ENCODE measurements at places on chromosomes 5 and 9.
A peak's percentile ranks its signal among the peaks of the same experiment; 100 is the strongest.

DNA sequence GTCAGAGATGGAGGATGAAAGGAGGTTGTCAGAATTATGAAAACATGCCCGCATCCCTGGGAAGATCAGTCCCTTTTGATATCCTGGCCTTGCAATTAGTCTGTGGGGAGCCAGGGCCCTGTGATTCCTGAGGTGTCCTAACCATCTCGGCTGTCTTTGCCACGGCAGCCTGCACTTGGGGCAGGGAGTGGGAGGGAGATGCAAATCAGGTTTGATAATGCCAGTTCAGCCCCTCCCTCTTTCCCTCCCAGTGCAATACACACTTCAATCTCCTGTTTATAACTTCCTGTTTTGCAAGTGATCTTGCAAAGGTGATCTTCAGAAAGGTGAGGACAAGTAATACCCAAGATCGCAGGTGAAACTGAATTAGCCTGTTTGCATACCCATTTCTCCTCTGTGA is 114.0 kb upstream of the ALDH1B1 start:
- DNase-seq: no peak

- no peak for DNase-seq
Measured at GRCh38 chr5:74289691-74290090, 350.8 kb downstream of the ENC1 start.

- no peak for DNase-seq
Measured at GRCh38 chr5:16582081-16582480, 34.7 kb downstream of the RETREG1 start.

GRCh38 chr5:142720641-142721271 is 34.9 kb upstream of the FGF1 start:
- DNase-seq: peak; percentile 43

- no peak for DNase-seq
Measured at GRCh38 chr5:100755435-100755834, 147.6 kb downstream of the ST8SIA4 start.

DNA sequence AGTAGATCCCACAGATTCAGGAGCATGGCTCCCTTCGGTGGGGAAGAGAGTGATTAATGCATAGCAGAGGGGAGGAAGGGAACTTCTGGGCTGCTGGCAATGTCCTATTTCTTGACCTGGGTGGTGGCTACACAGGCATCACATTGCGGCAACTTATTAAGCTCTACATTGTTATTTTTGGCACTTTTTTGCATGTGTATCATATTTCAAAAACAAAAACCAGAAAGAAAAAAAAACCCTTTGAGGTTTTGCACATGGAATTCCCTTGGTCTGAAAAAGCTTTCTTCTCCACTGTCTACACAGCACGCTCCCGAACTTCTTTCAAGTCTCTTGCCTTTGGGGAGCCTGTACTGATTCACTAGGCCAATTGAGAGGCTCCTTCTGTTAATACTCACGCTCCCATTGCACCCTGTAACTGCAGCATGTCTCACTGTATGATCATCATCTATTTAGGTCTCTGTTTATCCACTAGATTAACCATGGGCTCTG is 25.1 kb downstream of the CEMIP2 start:
- peak; percentile 67 for DNase-seq

DNA sequence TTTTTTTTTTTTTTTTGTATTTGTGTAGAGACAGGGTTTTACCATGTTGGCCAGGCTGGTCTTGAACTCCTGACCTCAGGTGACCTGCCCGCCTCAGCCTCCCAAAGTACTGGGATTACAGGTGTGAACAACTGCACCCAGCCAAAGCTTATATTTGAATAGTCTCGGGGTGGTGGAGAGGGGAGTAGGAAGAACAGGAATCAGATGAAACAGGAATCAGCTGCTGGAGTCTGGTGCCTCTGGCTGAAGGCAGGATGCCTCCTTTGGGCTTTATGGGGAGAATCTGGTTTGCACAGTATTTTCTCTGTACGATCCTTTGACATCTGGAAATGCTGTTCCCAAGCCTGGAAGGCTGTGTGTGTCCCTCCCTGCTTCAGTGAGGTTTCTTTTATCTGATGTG is 10.9 kb downstream of the C5orf52 start:
- DNase-seq: no peak

DNA sequence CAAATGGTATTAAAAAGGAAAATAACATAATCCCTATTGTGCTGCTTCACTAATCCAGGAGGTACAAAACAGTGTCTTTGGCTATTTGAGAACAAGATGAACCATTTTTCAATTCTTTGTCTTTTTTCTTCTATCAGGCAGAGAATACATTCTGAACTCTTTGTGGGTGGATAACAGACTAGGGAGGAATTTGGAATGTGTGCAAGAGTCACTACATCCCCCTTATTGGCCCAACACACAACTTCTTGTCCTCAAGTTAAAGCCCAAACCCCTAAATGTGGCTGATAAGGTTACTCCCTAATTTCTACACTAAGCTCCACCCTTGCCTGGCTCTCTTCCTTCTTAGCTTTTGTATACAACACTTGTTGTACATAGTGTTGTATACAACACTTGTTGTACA is 342.7 kb upstream of the RFX3 start:
- DNase-seq: peak; percentile 26

DNA sequence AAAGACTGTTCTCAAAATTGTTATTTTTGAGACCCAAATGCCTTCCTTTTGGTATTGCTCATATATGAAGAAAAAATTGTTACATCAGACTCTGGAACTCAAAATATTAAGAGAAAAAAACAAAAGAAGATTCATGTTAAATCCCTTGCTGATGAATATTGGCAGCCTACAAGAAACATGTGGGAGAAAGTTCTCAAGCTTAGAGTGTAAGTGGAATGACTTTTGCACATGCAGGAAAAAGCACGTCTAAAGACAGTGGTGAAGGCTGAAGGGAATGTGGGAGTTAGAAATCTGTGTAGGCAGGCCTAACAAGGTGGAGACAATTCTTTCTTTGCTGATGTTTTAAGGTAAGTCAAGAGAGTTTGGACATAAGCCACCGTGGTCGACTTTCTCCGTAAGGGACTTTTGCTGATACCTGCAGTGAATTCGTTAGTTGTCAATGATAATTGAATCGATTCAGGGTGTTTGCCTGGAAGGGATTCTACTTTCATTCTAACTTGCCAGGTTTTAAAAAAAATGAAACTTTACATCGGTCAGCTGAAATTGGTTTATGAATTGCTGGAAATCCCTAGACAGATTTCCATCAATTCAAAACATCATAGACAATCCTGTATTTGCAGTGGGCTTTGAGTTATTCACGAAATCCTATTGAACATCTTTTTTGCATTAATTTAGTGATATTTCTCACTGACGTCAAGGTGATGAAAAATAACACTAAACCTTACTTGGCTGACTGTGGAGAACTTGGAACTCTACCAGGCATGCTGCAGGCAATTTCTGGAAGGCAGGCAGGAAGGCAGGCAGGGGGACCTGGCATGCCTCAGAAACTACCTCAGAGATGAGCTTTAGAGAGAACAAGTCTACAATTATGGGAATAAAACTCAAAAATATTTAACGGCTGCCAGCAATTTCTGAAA is 359.1 kb upstream of the ADAMTSL1 start:
- peak; percentile 7 for DNase-seq

- DNase-seq: no peak
Measured at GRCh38 chr5:87916320-87916719, 352.3 kb downstream of the TMEM161B start.

DNA sequence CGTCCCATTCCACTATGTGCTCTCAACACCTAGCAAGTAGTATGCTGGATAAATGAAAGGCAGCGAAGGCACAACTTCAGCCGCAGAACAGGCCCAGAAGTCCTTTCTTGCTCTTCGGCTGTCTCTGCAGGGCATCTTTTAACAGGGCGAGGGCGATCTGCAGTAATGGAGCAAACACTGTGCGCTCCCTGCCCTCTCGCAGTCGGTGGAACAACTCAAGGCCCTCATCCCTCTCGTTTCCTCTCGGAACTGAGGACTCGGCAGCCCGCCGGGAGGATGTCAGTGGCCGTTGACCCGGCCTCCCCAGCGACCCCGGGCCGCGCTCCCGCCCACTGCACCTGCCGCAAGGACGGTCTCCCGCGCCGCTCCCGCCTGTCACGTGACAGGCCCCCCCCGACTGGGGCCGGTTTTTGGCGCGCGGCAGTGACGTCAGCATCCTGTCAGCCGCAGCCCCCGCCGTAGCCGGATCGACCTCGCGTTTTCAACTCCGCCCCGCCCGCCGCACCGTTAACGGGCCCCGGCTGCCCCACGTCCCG is 1.1 kb downstream of the ZNF367 start:
- DNase-seq: peak; percentile 77

GRCh38 chr5:55894135-55894534 is 43.0 kb downstream of the IL31RA start:
- DNase-seq: peak; percentile 17

DNA sequence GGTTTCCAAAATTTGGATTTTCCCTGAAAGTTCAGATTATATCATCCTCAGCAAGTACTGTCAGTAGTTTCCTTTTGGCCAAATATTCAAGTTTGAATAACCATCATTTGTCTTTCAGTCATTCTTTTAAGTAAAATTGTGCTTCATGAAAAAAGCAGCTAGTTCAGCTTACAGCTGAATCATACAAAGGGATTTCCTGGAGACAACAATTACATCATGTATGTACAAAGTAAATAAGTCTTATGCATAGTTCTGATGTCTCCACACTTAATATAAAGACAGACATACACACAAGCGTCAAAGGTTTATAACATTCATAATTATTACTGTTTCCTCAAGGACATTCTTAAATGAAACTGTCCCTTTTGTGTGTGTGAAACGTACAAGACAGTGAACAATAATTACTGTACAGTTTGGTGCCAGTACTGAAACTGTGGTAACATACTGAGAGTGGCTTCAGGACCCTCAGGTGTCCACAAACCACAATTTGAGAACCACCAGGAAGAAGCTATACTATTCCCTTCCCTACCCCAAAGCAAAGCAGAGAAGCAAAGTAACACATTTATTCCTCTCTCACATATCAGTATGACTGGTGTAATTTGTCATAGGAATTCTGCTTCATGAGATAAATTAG is 746.6 kb downstream of the TAF11L14 start:
- no peak for DNase-seq

- DNase-seq: no peak
Measured at GRCh38 chr9:108803428-108804065, 52.2 kb downstream of the ACTL7B start.

DNA sequence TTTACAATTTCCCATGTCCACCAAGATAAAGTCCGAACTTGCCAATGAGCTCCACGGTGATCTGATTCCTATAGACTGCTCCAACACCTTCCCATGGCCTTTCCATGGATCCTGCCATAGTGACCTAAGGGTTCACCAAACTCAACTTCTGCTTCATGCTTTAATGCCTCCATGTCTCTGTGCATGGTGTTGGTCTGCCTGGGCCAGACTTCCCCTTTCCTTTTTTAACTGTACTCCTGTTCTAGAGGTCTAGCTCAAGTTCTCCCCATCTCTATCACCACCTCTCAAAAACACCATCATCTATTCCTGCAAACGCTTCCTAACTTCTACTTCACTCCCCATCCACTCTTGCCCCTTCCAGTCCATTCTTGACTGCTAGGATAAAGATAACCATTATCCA is 14.8 kb upstream of the SMARCA2 start:
- DNase-seq: no peak

DNA sequence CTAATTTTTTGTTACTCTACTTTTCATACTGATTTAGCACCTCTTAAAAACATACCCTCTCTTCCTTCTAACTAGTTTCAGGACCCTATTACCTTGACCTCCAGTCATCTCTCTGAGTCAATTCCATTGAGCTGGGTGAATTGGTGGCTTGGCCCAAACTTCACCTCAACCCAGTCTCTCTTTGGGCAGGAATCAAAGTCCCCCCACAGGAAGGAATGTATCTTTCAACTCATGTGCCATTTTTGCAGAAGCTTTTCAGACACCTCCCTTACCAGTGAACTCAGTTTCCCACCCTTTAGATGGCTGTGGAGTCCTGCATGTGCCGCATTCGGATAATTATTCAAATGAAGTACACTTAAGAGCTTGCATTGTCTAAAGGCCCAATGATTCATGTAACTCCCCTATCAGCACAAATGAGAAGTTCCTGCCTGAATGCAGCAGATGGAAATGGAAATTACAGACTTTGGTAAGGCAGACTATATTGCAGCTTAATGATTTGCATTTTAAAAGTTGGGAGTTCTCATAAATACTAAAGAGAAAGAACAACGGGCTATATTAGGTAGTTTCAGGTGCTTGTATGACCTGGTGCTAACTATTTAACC is 693.5 kb downstream of the PTPRD start:
- DNase-seq: no peak

DNA sequence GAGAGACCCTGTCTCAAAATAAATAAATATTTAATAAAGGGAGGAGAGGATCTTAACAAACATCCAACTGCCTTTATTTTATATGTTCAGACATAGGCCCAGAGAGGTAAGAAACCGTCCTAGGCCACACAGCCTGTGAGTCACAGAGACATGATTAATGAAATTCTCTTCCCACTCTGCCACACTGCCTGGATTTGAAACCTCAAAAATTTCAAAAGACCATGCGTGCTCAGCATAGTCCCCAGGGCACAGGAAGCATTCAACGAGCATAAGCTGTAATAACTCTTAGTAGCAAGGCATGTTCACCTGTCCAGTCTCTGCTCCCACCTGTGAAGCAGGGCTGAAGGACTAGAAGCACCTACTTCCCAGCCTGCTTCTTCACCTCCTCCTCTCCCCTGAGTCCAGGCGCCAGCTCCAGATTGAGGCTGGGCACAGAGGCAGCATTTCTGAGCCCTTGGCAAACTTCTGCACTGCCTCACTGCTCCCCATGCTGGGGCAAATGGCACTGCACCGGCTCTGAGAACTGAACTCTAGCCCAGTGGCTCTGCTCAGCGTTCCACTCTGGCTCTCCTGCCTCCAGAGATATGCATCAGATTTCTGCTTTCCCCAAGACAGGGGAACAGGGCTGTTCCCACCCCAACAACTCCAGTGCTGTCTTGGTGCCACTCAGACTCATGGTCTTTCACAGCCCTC is 1.1 kb downstream of the FAT2 start:
- DNase-seq: no peak

GRCh38 chr9:88972401-88972800 is 18.9 kb upstream of the S1PR3 start:
- DNase-seq: no peak

DNA sequence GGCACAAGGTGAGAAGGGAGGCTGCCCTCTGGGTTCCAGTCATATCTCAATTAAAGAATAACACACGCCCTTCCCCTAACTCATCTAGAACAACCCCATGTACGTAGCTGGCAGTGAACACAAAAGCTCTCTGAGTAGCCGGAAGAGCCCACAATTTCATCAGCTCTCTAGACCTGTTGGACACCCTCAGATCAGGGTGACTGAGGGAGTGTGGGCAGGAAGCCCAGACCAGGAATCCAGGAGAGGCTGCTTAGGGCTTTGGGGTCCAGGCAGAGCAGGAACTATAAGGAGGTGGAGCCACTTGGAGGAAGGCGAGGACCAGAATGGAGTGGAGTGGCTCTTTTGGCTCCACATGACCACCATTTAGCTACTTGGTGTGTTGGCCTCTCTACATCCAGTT is 237.4 kb downstream of the NR3C1 start:
- no peak for DNase-seq

DNA sequence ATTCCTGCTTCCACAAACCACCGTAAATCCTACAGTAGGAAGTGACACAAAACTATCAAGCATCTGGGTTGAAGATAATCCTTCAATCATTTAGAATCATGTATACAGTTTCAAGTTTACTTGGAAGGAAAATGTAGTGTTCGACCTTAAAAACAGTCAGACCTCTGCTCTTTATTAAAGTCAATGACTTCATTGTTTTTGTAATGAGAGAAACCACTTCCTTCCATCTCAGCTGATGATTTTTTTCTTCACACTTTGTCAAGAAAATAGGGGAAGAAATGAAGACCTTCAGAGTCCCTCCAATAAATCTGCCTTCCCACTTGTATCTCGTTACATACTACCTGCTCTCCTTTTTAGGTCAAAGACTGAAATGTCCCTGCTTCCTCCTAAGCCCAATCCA is 30.1 kb downstream of the TUSC1 start:
- DNase-seq: no peak

Data from fibroblast of pulmonary artery (primary cell).